Cortex of kidney (tissue), 1 donor: ENCODE measurements at places on chromosomes 5 and 9.

DNA sequence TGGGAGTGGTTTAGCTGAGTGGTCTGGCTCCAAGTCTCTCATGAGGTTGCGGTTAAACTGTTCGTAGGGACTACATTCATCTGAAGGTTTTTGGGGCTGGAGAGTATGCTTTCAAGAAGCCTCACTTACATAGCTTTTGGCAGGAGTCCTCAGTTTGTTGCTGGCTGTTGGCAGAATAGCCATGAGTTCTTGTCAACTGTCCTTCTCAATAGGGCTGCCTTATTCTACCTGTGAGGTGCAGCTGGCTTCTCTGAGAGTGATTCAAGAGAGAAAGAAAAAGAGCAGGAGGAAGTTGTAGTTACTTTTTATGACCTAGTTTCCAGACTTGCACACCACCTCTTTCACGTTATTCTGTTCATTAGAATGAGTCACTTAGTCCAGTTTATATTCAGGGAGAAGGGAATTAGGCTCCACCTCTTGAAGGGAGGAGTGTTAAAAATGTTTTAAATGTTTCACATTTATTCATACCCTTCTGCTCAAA is 33.2 kb downstream of the YTHDC2 start:
- DNase-seq, result no peak

DNA sequence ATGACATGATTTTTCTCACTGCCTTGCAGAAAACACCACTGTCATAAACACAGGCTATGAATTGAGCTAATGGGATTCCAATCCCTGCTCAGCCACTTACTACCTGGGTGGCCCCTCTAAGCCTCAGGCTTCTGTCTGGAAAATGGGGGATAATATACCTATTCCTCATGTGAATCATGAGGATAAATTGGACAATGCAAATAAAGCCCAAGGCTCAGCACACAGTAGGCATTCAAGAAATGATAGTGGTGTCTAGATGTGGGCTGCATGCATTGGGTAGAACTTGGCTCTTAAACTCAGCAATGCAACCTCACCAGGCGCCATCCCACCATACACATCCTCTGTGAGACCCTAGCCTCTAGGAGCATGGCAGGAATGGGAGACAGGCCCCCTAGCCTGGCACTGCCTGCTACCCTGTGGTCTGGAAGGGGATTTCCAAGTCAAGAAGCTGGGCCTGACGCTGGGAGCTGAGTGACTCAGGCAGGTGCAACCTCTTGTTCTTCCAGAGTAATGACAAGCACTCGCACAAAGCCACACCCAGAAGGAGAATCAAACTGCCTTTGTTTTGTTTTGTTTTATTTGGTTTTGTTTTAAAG is 2.3 kb upstream of the TNIP1 start:
- no peak for DNase-seq

DNA sequence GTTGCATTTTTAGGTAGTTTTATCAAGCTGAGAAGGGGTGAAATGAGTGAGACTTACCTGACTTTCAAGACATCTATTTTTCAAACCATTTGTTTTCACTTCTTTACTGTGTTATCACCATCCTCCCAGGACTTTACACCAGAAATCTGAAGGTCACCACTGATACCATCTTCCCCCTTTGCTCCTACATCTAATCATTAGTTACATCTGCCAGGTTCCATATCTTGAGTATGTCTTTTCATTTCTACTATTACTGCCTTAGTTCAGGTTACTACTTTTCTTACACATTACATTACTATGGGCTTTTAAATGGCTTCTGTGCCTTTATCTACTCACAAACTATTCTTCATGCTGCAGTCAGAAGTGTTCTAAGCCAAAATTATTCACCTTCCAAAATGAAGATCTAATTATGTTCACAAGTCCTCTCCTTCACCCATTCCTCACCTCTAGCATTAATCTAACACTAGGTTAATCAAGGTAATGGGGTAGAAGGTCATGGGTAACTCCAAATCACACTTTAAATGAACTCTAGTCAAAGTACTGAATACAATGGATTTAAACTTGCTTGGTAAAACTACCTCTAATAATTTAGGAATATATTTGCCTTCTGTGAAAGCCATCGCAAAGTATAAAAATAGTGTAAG is 2.1 kb upstream of the HSDL2 start:
- DNase-seq, result no peak

DNA sequence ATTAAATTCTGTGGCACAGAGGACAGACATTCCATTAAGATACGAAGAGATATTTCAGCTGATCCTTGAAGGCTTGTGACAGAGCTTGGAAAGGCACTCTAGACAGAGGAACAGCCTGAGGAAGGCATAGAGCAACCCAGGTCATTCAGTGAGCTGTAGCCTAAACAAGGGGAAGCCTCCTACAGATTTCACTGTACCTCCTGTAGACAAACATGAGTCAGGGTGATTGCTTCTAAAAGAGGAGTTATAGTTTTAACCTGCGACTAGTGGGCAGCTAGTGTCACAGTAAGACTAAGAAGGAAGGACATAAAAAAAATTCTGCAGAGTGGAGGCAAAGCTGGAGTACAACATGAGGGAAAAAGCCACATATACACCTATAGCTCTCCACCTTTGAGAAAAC is 43.5 kb upstream of the ANKDD1B start:
- no peak for DNase-seq

DNA sequence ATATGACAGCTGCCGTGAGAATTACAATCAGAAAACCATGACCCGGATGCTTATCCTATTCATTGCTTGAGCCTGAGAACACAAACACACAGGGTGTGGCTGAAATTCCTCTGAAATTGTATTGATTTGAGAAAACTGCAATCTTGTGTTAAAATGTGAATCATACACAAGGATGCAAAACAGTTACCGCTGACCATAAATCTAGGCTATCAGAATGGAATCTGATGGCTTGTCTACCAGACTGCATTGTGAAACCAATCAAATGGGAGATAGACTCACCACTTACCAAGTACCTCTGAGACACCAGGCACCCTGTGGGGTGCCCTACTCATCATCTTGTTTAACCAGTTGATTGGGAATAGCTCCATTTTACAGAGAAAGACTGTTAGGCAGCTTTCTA is 188.7 kb upstream of the MSX2 start:
- DNase-seq, result no peak
